ENCODE measurements at places on chromosomes 16 and 17. TPM values are rescaled to one million over a fixed set of nuclear protein-coding genes. Genes with fewer than 3 reads are reported as not detected.
A peak's percentile ranks its signal among the peaks of the same experiment; 100 is the strongest.

The ITGB4 gene
- 0.49 TPM for total RNA-seq

The ALOXE3 gene
- 1.6 TPM for total RNA-seq

The DNASE1L2 gene
- total RNA-seq, result 2.7 TPM

The CASKIN2 gene
- total RNA-seq, result 0.22 TPM

The MYH3 gene
- 20.5 TPM for total RNA-seq

The TBC1D3E gene
- total RNA-seq, result 0.32 TPM

The METTL23 gene
- 39.6 TPM for total RNA-seq

The ADORA2B gene
- total RNA-seq, result 2.2 TPM

DNA sequence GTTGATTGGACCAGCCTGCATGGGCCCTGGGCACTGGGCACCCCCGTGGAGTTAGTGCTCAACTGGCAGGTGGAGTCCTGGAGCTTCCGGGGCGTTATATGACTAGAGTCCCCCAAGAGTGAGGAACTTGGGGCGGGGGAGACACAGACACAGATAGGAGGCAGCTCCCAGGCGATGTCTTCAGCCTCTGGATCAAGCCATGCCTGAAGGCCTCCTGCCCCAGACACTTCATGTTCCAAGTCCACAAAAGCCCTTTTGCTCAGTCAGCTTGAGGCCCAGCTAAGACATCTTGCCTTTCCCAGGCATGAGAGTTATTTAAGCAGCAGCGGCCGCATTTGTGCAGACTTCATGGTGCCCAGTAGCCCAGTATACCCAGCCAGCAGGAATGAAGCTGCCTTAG, 136.6 kb upstream of the CIBAR2 start:
- no peaks in the 10 kb centered on the region for H3K4me1 ChIP-seq
- H3K4me3 ChIP-seq, result no peak overlapping the region
- no peaks in the 10 kb centered on the region for H3K36me3 ChIP-seq

GRCh38 chr16:2147981-2148671, at the start of gene RAB26:
Gene RAB26 (plus strand): TSS chr16:2148625. CDS start chr16:2148784, 159 bp downstream.
- DNase-seq, result peak; percentile 56
- peak within 1 kb of the TSS; percentile 20 for H3K27ac ChIP-seq
- no peaks in the 10 kb centered on the region for H3K27me3 ChIP-seq

- no peaks in the 10 kb centered on the region for H3K36me3 ChIP-seq
- H3K27me3 ChIP-seq, result no peaks in the 10 kb centered on the region
- no peak for DNase-seq
- H3K27ac ChIP-seq, result no peak overlapping the region
- no peaks in the 10 kb centered on the region for H3K4me1 ChIP-seq
These were observed 81.3 kb downstream of the ADCY9 start for GRCh38 chr16:4034963-4035362.

GRCh38 chr16:1414532-1415260, at the start of gene UNKL:
Gene UNKL (minus strand): TSS chr16:1414704. CDS start chr16:1414691, 13 bp downstream.
- peak within 1 kb of the TSS; percentile 89 for H3K27ac ChIP-seq
- H3K27me3 ChIP-seq, result no peaks in the 10 kb centered on the region
- peak; percentile 70 for DNase-seq
- peaks cover under 1% of the 10 kb centered on the region for H3K4me1 ChIP-seq
- no peaks in the 10 kb centered on the region for H3K36me3 ChIP-seq
- peak within 1 kb of the TSS; percentile 79 for H3K4me3 ChIP-seq

DNA sequence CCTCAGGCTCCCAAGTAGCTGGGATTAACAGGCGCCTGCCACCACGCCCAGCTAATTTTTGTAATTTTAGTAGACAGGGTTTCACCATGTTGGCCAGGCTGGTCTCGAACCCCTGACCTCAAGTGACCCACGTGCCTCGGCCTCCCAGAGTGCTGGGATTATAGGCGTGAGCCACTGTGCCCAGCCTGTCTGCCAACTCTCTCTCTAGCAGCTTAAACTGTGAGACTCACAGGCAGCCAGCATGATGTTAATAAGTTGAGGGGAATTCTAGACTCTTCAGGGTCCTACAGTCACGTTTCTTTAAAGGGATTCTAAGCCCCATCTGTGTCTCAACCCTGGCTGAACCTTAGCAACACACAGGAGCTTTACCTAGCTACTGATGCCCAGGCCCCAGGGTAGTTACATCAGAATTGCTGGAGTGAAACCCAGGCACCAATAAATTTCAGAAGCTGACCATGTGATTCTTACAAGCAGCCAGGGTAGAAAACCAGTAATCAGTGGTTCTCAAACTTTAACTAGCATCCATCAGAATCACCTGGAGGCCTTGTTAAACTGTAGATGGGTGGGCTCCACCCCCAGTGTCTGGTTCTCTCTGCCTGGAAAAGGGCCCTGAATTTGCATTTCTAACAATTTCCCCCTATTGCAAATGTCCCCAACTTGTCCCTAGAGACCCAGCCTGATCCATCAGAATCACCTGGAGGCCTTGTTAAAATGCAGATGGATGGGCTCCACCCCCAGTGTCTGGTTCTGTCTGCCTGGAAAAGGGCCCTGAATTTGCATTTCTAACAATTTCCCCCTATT, 30.7 kb downstream of the GPRC5B start:
- no peak for DNase-seq
- no peak overlapping the region for H3K27ac ChIP-seq
- H3K27me3 ChIP-seq, result no peaks in the 10 kb centered on the region
- no peaks in the 10 kb centered on the region for H3K36me3 ChIP-seq
- no peaks in the 10 kb centered on the region for H3K4me1 ChIP-seq
- H3K4me3 ChIP-seq, result no peak overlapping the region

DNA sequence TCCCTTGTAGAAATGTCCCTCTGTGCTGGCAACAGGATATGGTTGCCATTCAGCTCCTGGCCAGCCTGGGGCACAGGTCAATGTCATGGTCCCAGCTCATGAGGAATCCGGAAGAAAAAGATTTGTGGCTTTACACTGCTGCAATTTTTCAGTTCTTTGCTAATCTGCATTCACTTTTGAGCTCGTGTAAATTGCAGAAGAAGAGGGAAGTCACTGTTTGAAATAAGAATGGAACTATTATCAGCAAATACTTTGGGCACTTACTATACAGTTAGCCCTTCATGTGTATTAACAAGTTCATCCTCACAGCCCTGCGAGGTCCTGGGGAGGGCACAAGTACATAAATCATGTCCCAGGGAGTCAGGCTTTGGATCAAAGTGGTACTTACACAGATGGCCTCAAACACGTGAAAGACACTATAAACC, 14.2 kb downstream of the SLC47A2 start:
- no peaks in the 10 kb centered on the region for H3K27me3 ChIP-seq
- no peak overlapping the region for H3K4me3 ChIP-seq
- no peaks in the 10 kb centered on the region for H3K36me3 ChIP-seq
- H3K27ac ChIP-seq, result no peak overlapping the region
- DNase-seq, result no peak

GRCh38 chr16:27586711-27587110, 36.8 kb downstream of the KATNIP start:
- no peaks in the 10 kb centered on the region for H3K36me3 ChIP-seq
- DNase-seq, result no peak
- H3K4me1 ChIP-seq, result no peaks in the 10 kb centered on the region
- H3K27ac ChIP-seq, result no peak overlapping the region
- no peak overlapping the region for H3K4me3 ChIP-seq

DNA sequence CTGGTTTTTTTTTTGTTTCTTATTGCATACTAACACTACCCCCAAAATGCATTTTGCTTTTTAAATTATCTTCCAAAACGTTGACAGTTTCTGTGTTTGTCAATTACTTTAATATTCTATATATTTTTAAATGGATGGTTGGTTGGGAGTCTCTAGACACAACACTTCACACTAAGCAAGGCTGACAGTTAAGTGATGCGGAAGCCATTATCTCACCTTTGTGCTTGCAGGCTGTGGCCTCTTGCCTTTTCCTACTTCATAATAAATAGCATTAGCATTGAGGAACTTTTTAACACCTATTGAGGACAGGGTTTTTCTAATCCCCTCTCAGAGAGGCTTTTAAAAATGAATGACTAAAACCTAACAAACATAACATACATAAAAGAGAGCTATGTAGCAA, 280.8 kb upstream of the TBX2 start:
- no peaks in the 10 kb centered on the region for H3K4me1 ChIP-seq
- H3K4me3 ChIP-seq, result no peak overlapping the region
- no peaks in the 10 kb centered on the region for H3K27me3 ChIP-seq
- no peak for DNase-seq
- H3K36me3 ChIP-seq, result no peaks in the 10 kb centered on the region
- H3K27ac ChIP-seq, result no peak overlapping the region

- H3K4me3 ChIP-seq, result no peak overlapping the region
- no peaks in the 10 kb centered on the region for H3K27me3 ChIP-seq
- no peaks in the 10 kb centered on the region for H3K36me3 ChIP-seq
These were observed 225.5 kb downstream of the MRTFB start for GRCh38 chr16:14296663-14297062.

DNA sequence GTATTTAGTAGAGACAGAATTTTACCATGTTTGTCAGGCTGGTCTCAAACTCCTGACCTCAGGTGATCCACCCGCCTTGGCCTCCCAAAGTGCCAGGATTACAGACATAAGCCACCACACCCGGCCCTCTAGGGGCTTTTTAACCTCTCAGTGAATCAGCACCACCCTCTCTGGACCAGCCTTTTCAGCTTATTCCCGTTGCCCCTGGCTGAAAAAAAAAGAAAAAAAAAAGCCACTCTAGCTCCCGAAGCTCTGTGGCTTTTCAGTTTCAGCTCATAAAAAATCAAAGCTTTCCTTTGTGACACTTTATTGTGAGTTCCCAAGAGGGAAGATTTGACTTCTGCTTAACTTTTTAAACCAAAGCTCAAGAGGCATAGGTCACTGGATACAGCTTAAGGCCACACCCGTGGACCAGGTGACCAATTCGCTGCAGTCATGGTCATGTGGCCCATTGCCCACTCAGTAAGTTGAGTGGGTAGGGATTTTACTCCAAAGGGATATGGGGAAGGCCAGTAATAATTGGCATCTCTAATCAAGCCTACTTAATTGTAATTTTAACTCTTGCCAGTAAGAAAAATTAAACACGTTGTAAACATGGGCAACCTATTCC, 46.6 kb upstream of the MED13 start:
- no peak overlapping the region for H3K27ac ChIP-seq
- DNase-seq, result no peak
- no peaks in the 10 kb centered on the region for H3K36me3 ChIP-seq

- no peak overlapping the region for H3K27ac ChIP-seq
- no peaks in the 10 kb centered on the region for H3K27me3 ChIP-seq
- DNase-seq, result no peak
- H3K4me1 ChIP-seq, result no peaks in the 10 kb centered on the region
- H3K4me3 ChIP-seq, result no peak overlapping the region
These were observed 8.8 kb downstream of the CNTNAP1 start for GRCh38 chr17:42691021-42691545.

GRCh38 chr17:4532860-4533522, 22.2 kb downstream of the MYBBP1A start:
- no peak overlapping the region for H3K4me3 ChIP-seq
- DNase-seq, result no peak
- no peak overlapping the region for H3K27ac ChIP-seq
- no peaks in the 10 kb centered on the region for H3K27me3 ChIP-seq
- H3K36me3 ChIP-seq, result no peaks in the 10 kb centered on the region

- no peaks in the 10 kb centered on the region for H3K4me1 ChIP-seq
- no peaks in the 10 kb centered on the region for H3K36me3 ChIP-seq
- H3K27ac ChIP-seq, result no peak overlapping the region
- no peak overlapping the region for H3K4me3 ChIP-seq
- DNase-seq, result no peak
These were observed 27.5 kb downstream of the MPP2 start for GRCh38 chr17:43879723-43880419.

DNA sequence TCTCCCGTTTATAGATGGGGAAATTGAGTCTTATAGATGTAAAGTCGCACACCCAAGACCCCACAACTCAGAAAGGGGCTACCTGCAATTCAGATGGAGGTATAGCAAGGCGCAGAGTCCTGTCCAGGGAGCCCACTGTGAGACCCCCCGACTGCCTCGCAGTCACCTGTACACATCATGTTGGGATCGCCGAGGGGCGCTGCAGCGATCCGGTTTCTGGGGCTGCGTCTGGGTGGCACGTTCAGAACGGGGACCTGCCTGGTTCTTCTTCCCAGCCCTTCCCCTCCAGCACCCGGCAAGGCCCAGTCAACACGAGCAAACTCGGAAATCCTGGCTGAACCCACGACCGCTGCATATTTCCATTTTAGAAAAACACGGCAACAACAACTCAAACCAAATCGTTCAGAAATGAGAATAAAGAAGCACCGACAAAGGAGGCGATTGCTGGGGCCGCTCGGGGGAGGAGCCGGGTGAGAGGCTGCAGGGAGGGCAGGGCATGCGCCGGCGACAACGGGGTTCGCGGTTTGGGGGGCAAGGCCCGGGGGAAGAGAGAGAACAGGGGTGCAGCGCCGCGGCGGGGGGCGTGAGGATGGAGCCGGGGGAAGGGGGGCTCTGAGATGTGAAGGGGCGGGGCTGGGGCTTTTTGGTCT, 643 bp downstream of the HSDL1 start:
- H3K4me1 ChIP-seq, result peaks cover 4% of the 10 kb centered on the region
- peak; percentile 37 for DNase-seq
- peak overlapping the region; percentile 87 for H3K27ac ChIP-seq
- no peaks in the 10 kb centered on the region for H3K27me3 ChIP-seq
- H3K36me3 ChIP-seq, result peaks cover 5% of the 10 kb centered on the region

DNA sequence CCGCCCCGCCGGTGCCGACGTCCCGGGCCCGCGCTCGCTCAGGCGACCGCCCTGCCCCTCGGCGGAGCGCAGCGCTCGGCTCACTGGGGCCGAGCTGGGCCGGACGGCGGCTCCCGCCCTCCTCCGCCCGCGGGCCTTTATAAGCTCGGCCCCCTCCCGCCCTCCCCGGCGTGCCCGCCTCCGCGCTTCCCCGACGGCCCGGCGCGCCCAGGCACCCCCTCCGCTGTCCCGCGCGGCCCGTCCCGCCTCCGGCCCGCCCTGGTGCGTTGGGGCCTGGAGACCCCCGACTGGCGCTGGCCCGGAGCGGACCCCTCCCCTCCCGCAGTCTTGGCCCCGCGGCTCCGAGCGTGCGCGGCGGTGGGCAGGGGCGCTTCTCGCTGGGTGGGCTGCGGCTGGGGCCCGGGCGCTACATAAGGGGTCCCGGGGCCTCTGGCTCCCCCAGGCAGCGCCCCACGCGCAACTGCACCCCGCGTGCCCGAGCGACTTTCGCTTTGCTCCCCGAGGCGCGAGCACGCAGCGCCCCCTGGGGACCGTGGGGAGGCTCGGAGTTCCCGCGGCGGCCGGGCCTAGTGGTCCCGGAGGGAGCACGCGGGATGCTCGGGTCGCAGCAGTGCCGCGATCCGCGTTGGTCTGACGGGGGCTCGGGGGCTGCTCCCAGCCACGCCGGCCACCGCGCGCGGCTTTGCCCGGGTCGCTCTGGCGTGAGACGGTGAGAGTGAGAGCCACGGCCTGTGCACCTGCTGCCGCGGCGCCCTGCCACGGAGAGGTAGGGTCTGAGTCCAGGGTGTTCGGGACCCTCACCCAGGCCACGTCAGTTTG, at the start of gene PIEZO1:
TSS of gene PIEZO1 (minus strand) at position 115 of the 819 bp plus-strand sequence. CDS start 256 bp downstream, outside the sequence.
- H3K27ac ChIP-seq, result peak within 1 kb of the TSS; percentile 72
- peaks cover 49% of the 10 kb centered on the region for H3K4me1 ChIP-seq
- peak; percentile 76 for DNase-seq
- peak within 1 kb of the TSS; percentile 54 for H3K4me3 ChIP-seq

DNA sequence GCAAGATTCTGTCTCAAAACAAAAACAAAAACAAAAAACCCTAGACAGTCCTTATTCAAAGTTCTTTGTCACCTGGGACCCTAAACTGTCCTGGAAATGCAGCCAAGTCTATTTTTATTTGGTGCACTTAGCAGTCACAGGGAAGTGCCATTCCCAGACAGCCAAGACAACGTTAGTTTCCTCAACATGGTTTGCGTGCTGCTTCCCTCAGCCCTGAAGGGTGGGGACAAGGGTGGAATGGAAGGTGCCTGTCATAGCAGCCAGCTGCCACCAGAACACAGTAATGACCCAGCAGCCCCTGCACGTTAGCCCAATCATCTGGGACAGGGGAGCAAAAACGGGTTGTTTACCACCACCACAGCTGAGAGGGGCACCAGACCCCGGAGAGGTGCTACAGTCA, 16.9 kb downstream of the CREBBP start:
- no peak overlapping the region for H3K27ac ChIP-seq
- H3K4me3 ChIP-seq, result no peak overlapping the region
- no peak for DNase-seq
- H3K4me1 ChIP-seq, result peaks cover 45% of the 10 kb centered on the region
- H3K36me3 ChIP-seq, result no peaks in the 10 kb centered on the region

Measured in naive thymus-derived CD4-positive, alpha-beta T cell (primary cell).